ENCODE measurements at places on chromosomes 12 and 14.

DNA sequence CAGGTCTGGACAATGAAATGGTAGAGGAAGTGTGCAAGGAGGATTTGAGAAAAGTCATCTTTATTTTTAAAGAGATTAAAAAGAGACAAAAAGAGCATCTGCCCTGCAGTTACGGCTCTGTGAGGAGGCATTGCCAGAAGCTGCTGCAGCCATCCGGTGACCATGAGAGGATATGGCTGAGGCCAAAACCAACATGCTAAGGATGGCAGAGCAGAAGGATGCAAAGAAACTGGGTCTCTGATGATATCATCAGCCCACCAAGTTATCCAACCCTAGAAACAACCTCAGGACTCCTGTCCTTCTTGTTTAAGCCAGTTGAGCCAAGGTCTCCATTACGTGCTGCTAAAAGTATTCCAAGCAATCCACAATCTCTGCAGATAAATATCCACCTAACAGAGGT lies 48.0 kb upstream of the CCND2 start:
- no peak for DNase-seq

GRCh38 chr14:33408291-33408690 lies 469.6 kb downstream of the NPAS3 start:
- DNase-seq: no peak

DNA sequence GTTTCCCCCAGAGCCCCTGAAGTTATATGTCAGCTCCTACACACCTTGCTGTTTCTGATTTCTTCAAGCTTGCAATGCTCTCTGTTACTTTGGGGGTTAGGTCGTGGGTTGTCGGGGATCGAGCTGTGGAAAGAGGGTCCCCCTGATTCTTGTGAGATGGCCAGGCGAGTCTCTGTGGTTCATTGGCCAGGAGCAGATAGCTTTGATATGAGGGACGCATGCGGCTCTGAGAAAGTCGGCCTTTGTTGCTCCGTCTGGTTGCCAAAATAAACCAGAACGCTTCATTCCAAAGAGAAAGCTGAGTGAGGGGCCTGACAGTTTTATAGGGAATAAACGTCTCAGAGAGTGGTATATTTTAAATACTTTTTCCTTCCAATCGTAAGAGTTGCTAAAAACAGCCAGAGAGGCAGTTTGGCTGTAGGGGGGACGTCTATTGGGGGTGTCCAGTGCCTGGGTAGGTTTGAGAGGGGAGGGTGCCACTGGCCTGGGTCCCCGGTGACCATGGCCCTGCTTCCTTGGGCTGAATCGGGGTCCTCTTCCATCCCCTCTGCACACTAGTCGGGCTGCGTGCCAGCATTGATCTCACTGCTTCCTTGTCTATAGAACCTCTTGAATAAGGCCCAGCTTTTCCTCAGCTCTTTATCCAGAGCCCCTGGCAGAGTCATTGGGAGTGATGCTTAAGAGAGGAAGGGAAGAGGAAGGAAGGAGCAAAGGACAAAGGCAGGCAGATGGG lies 18.9 kb downstream of the CCND2 start:
- no peak for DNase-seq

DNA sequence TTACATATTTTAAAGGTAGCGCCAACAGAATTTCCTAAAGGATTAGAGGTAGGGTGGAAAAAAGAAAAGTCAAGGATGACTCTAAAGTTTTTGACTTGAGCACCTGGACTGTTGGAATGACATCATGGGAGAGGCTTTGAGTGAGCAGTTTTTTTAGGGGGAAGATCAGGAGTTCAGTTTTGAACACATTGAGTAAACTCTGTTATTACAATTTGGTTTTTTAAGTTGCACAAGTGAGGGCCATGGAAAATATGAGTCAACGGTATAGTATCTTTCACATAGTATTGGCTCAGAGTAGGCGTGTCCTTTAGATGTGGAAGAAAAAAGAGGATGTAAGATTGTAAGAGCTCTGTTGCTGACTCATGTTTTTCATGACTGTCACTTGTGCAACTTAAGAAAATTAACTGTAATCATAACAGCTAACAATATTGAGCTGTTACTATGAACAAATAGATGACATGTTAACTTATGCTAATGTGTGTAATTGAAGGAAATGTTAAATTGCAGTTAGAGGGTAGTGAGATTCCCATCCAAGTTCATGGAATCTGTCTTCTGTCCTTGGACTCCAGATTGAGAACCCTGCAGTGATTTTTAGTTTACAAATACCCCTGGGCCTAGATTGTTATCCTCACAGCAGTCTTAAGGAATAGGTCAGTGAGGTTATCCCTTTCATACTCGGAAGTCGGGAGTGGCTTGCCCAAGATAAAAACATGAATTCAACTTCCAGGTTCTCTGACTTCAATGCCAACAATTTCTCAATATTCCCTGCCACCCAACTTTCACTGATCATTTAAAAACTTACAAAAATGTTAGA lies 48.2 kb upstream of the ATP2B1 start:
- no peak for DNase-seq

GRCh38 chr12:32120419-32120818 lies 13.8 kb downstream of the BICD1 start:
- DNase-seq: no peak

GRCh38 chr12:31868965-31869364 lies 90.2 kb upstream of the RESF1 start:
- no peak for DNase-seq

DNA sequence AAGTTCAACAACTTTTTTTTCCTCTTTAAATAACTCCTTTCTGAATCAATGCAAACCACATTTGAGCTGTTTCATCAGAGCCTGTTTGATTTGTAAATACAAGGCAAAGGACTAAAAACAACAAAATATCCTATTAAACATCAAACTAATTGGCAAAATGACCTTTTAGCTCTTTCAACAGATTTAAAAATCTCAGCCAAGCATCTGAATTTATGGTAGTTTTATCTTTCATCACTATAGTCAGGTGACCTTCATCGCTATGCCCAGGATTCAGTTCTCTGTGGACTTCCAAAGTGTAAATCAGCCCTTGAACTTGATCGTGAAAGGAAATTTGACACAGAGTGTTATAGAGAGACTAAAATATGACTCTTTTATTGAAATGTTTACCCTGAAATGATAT lies 1554.5 kb upstream of the FLRT2 start:
- DNase-seq: no peak

- no peak for DNase-seq
These were observed 653 bp downstream of the PA2G4 start for GRCh38 chr12:56104815-56105608.

DNA sequence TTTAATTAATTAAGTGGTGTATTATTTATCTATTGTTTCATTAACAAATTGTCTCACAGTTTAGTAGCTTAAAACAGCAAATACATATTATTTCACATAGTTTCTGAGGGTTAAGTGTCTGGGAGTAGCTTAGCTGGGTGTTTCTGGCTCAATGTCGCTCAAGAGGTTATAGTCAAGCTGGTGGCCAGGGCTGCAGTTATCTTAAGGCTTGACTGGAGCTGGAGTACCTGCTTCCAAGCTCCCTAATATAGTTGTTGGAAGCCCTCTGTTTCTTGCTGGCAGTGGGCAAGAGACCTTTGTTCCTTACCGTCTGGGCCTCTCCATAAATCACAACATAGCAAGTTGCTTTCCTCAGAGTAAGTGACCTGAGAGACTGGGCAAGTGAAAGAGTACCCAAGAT lies 66.6 kb downstream of the RAD51B start:
- no peak for DNase-seq

GRCh38 chr12:89363084-89363483 lies 10.8 kb upstream of the DUSP6 start:
- DNase-seq: no peak

- no peak for DNase-seq
These were observed 24.6 kb downstream of the DIP2B start for GRCh38 chr12:50529345-50529744.

DNA sequence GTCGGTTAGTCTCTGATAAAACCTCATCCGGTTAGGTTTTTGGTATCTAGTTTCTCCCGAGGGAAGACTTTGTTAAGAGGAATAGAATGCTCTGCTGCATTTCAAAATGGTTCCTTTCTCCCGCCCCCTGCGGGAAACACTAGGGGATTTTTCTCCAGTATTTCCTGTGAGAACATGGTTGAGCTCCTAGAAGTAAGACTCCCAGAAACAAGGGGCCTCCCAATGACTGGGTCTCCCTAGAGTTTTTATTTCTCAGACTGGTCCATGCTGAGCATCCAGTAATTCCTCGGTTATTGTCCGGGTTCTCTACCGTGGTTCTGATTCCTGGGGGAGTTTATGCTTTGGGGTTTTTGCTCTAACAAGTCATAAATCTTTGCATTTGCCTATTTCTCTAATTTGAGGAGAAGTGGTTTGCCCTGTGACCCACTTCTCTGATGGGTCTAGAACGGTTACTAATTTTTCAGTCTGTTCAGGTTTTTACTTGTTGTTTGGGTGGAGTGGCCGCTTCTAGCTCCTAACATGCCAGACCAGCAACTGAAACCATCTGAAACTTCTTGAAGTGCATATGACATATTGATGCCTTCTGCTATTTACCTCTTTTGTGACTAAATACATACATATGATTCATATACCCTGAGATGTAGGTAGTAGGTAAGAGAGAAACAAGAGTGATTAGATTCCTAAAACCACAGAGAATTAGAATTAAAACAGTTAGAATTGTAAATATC lies 25.1 kb downstream of the TESPA1 start:
- no peak for DNase-seq

GRCh38 chr12:42267413-42268190 lies 29.6 kb upstream of the YAF2 start:
- DNase-seq: no peak

- DNase-seq: no peak
These were observed 171.0 kb upstream of the PRICKLE1 start for GRCh38 chr12:42760550-42760949.

GRCh38 chr12:89469361-89469760 lies 55.2 kb downstream of the GALNT4 start:
- no peak for DNase-seq

- DNase-seq: no peak
These were observed 206.2 kb upstream of the RGS6 start for GRCh38 chr14:71725922-71726579.

GRCh38 chr12:95763809-95764253 lies 26.7 kb downstream of the NTN4 start:
- no peak for DNase-seq

GRCh38 chr14:74475678-74476077 lies 17.4 kb downstream of the NPC2 start:
- DNase-seq: no peak

- no peak for DNase-seq
These were observed 5.0 kb downstream of the IGF1 start for GRCh38 chr12:102475355-102475754.

- no peak for DNase-seq
These were observed 638.5 kb downstream of the MED13L start for GRCh38 chr12:115638733-115639647.

GRCh38 chr12:3671330-3672112 lies 81.4 kb downstream of the CRACR2A start:
- no peak for DNase-seq

DNA sequence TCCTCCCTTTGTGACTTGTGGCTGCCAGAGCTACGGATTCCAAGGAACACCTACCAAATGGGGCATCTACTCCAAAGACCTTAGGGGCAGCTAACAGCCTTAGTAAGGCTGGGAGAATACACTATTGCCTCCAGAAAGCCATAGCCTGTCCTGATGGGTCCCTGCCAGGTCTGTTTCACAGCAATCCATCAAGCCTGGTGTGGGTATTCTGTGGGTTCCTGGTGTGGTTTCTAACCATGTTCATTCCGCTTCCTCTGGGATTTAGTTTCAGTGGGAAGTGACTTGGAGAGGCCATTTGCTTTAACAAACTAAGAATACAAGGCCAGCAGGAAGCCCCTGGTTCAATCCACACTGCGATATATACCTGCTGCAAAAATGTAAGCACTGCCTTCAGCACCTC lies 220.5 kb downstream of the FOXN3 start:
- DNase-seq: no peak

- no peak for DNase-seq
These were observed 9.3 kb upstream of the PPP4R4 start for GRCh38 chr14:94164685-94165431.

DNA sequence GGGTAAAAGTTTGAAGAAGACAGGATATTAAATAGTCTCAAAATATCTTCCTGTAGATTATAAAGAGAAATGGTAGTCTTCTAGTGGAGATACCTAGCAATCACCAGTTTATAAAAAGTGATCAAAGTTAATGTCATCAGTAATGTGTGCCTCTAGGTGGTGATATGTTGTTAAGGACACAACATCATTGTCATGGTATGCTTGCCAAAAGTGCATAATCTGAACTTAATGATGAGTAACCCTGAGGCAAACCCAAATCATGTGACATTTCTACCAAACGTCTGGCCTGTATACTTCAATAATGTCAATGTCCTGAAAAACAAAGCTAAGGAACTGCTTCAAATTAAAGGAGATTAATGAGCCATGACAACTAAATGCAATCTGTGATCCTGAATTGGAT lies 214.7 kb downstream of the PHLDA1 start:
- DNase-seq: no peak

DNA sequence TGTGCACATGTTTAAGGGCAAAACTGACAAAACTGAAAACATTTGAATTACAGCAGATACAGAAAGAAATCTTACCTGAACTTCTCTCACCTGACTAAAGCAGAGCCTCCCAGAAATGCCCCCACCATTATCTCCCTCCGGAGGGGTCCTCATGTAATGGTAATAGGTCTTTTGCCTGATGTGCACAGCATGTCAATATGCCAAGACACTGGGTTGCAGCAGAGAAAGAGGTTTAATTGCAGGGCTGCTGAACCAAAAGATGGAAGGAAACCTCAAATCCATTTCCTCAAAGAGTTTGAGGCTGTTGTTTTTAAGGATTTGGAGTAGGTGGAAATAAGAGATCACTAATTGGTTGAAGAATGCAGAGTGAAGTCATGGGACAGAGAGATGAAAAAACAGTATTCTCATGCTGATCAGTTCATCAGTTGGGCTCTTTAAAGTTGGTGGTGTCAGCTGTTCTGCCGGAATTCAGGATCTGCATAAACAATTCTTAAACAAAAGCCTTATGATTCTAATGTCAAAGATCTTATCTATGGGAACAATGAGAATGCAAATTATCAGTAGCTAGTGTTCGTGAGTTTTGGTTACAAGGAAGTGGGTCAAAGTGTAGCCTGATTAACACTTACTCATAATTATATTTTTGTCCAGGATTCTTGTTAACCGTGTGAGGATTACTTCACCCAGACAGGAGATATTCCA lies 18.2 kb downstream of the ANG start:
- DNase-seq: no peak

DNA sequence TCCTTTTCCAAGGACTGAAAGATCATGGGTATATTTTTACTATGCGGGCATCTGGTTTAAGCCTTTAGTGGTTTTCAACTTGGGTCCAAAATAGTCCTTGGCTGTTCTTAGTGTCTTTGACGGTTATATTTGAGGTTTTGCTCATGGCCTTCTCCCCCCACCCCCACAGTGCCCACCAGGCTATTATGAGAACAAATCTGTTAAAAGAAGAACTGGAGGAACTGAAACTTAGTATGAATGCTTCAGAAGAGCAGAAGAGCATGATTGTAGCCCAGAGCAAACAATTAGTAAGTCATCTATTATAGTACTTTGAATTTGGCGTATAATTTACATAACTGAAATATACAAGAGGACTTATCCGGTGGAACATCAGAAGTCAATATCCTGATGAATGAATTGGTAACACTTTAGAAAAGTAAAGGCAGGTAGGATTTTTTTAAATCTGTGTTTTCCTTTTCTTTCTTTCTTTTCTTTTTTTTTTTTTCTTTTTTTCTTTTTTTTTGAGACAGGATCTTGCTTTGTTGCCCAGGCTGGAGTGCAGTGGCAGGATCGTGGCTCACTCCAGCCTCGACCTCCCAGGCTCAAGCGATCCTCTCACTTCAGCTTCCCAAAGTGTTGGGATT lies 71.8 kb upstream of the BCAT1 start:
- DNase-seq: no peak
